ENCODE measurements at places on chromosomes 12 and 14.

GRCh38 chr14:73239393-73240241 lies 2.3 kb downstream of the PAPLN start:
- no peak for DNase-seq

DNA sequence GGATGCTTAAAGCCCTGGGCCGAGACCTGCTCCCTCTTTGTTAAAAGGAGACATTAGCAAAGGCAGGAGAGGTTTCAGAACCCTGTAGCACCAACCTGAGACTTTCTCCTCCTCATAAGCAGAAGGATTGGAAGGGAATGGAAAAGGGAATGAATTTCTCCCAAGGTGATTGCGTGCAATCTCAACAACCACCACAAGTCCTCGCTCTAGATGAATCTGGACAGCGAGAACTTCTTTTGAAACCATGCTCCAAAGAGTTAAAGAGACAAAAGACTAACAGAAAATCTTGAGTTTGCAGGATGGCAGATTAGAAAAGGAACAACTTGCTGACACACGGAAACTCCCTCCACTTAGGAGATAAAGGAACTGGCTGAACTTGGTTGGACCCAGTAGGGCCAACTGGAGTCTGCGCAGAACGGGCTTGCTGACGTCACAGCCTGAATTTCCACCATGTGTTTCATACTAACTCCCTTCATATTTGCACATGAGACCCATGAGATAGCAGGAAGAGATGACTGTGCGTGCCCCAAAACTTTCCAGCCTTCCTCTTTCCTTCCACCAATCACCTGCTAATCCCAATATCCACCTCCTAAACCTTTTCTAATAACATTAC lies 137.0 kb downstream of the PTPN11 start:
- DNase-seq = no peak

- no peak for DNase-seq
Measured at GRCh38 chr14:29896354-29896821, 31.3 kb downstream of the PRKD1 start.

DNA sequence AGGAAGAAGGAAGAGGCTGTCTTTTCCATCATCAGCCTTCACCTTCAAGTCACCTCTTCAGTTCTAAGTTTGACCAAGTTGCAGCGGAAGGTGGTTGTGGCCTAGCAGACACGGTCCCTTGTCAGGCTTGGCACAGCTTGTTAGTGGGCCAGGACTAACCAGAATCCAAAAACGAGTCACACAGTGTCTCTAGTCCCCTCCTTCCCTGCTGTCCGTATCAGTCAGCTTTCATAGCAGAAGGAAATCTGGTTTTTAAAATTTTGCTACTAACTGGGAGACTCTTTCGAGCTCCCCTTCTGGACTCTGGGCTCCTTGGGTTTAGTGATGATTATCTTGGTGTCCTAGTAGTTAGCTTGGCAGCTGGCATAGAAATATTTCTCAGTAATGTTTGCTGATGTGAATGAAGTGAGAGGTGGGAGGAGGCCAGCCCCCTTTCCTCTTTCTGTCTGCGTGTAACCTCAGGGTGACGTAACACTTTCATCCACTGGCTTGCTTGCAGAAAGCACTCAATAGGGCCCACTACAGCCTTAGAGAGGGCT lies 3.8 kb downstream of the ETV6 start:
- DNase-seq = peak; percentile 19

DNA sequence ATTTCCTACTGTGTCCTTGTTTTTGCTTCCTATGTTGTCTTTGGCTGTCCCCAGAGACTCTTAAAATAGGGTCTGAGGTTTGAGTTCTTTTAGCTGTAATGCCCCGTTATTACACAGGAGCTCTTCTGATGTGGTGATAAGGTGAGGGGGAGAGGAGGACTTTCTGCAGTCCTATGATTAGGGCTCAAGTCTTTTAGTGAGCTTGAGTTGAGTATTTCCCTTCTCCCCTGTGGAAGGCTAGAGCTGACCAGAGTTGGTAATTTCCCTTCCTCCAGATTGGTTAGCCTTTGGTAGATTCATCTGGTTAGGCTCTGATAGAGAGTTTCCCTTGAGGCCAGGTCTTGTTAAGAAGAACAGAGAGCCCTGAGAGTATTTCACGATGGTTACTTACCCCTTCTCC lies 4.3 kb upstream of the HIF1A start:
- no peak for DNase-seq

DNA sequence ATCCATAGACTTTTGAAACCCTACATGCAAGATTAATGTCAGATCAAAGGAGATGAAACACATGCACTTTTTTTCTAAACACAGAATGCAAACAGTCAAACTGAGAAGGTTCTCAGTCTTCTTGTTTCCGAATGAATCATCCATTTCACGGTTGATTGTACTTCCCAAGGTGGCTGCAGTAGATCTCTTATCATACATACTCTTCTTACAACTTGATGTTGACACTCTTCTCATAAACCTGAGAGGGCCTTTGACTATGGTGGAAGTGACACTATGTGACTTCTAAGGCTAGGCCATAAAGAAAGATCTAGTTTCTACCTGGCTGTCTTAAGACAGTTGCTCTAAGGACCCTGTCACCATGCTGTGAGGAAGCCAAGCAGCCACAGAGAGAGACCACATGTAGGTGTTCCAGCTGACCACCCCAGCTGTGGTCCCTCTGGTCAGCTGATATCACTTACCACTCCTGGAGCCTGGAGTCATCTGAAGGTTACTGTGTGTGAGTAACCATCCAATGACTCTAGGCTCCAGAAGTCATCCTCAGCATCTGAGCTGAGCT lies 67.2 kb upstream of the HMGA2 start:
- DNase-seq = no peak

GRCh38 chr12:106234449-106234848 lies 13.4 kb downstream of the CKAP4 start:
- no peak for DNase-seq

- no peak for DNase-seq
Measured at GRCh38 chr12:2692080-2692479, 102.7 kb upstream of the FKBP4 start.

DNA sequence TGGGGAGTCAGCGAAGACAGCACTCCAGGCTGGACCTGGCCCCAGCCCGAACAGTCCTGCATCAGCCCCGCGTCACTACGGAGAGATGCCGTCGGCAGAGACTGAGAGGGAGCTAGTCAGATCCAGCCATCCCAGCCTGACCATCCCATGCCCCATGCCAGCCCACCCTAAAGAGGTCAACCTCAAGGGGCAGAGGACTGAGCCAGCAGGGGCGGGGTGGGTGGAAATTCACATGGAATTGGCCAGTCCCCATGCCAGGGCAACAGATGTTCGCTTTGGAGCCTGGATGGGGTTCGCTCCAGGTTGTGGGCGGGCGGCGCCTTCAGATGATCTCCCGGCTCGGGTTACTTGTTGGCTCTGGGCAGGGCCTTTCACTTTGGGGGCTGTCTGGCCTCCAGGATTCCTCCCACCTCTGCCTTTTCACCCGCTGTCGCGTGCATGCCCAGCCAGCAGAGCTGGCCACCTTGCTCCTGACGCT lies 154.3 kb downstream of the TSPAN9 start:
- DNase-seq = no peak

GRCh38 chr12:65495233-65495632 lies 216.8 kb downstream of the MSRB3 start:
- DNase-seq = no peak

- DNase-seq = no peak
Measured at GRCh38 chr14:23076785-23077408, 18.0 kb downstream of the ACIN1 start.

GRCh38 chr12:125331342-125332052 lies 266.3 kb downstream of the AACS start:
- no peak for DNase-seq

GRCh38 chr12:43578782-43579181 lies 26.8 kb upstream of the ADAMTS20 start:
- no peak for DNase-seq

GRCh38 chr14:49467091-49467490 lies 119.1 kb downstream of the RPS29 start:
- no peak for DNase-seq

GRCh38 chr12:126191031-126191891 lies 1126.0 kb downstream of the AACS start:
- DNase-seq = no peak

GRCh38 chr14:62329427-62329826 lies 567.2 kb downstream of the SNAPC1 start:
- no peak for DNase-seq

DNA sequence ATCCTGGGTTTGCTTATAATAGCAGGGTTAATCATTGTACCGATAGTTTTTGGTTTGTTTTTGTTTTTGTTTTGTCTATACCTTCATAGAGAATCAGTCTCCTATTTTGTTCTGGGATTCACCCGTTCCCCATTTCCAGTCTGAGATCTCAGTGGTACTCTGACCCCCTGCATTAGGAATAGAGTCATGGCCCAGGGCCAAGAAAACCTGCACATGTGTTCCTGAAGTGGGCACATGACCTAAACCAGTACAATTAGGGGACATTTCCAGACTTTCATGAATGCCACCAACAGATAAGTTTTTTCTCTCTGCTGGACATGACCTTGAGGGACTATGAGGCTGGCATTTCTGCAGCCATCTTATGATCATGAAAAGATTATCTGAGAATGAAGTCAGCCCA lies 52.5 kb downstream of the MRPL42 start:
- DNase-seq = no peak

DNA sequence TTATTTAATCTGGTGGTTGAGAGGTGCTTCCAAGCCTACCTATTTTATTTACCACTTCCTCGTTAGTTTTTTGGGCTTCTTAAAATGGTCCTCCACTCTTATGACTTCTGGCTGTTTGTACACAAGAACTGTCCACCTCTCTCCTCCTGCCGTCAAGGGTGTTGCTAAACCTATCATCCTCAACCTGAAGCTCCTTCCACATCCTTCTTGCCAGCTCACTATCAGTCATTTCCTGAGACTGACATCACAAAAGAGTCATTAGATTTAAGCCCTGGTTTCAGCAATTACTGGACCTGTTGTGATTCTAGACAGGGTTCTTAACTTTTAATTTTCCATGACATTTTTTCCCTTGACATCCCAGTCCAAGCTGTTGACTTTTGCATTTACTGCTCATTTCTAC lies 91.9 kb downstream of the BICD1 start:
- DNase-seq = no peak

DNA sequence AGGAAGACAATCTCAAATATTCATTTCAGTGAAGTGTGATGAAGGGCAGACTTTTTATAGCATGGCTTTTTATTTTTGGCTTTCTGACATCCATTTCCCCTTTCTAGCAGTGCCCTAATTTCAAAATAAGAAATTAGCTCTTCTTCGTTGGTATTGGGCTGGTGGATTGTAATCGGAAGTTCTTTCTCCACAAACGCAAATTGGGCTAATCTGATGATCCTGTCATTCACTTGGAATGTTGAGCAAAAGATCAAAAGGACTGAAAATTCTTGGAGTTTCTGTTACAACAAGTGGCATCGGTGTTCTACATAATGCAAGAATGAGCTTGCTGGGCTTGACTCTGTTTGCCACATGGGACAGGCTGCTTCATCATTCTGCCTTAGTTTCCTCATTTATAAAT lies 1182.8 kb downstream of the FLRT2 start:
- no peak for DNase-seq

GRCh38 chr14:74921053-74921620 lies 1.9 kb downstream of the RPS6KL1 start:
- DNase-seq = no peak

- no peak for DNase-seq
Measured at GRCh38 chr14:81400202-81400678, at the start of gene STON2. Gene STON2 (minus strand): TSS chr14:81400324. CDS start chr14:81398382, 1,942 bp downstream.

GRCh38 chr12:110373962-110374611 lies 29.4 kb downstream of the ANAPC7 start:
- DNase-seq = no peak

- no peak for DNase-seq
Measured at GRCh38 chr12:52953181-52953841, 4.4 kb downstream of the KRT18 start.

GRCh38 chr12:94458877-94459727 lies 565 bp downstream of the CEP83 start:
- DNase-seq = no peak

GRCh38 chr14:68969278-68970033 lies 9.6 kb downstream of the ACTN1 start:
- no peak for DNase-seq

GRCh38 chr14:105247715-105248367 lies 492 bp upstream of the BTBD6 start:
- no peak for DNase-seq

GRCh38 chr12:11780521-11781101 lies 131.1 kb downstream of the ETV6 start:
- no peak for DNase-seq

DNA sequence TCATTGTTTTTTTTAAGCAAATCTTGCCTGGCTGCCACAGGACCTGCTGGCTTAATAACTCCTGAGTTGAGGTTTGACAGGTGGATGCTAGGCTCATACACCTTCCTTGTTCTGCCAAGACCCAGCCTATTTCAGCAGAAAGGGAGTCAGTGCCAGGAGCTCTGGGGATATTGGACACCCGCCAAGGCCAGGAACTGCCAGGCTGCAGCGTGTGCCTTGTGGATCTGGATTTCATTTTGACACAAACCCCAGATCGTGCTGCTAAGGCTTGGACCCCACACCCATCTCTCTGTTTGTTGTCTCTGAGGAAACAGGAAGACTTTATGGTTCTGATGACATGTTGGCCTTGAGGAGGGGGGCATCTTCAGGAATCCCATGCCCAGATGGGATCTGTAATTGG lies 44.4 kb upstream of the PRIMA1 start:
- no peak for DNase-seq

- DNase-seq = no peak
Measured at GRCh38 chr12:62484233-62484632, 17.6 kb downstream of the MON2 start.

DNA sequence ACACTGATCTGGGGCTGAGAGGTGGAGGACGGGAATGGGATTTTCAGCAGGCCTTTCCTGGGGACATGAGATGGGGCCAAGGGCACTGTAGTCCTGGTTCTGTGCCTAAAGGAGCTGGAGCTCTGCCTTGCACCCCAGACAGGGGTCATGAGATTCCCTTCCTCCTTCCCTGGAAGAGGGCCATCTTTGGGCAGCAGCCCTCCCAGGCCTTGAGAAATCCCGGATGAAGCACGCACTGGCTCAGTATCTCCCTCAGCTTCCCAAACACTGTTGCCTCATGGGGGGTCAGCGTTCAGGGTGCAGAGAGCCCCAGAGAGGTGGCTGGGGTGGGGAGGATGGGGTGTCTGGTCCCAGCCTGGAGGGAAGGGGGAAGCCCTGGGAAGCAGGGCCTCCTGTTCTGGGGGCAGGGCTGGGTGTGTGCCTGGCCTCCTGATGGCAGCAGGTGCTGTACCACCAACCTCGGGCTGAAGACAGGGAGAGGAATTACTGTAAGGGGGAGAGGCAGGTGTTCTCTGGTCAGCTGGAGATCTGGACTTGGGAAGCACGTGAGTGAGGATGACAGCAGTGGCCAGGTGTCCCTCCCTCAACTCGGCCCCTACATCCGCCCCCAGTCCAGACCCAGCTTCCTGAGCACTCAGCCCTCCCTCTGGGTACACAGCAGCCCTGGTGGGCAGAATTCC lies 8.4 kb upstream of the NR4A1 start:
- no peak for DNase-seq

GRCh38 chr14:38243696-38244240 lies 12.1 kb downstream of the CLEC14A start:
- no peak for DNase-seq
